Small intestine (tissue), 16 donors: ENCODE measurements at places on chromosomes 11 and 22. TPM values are rescaled to one million over a fixed set of nuclear protein-coding genes. Genes with fewer than 3 reads are reported as not detected.

DNA sequence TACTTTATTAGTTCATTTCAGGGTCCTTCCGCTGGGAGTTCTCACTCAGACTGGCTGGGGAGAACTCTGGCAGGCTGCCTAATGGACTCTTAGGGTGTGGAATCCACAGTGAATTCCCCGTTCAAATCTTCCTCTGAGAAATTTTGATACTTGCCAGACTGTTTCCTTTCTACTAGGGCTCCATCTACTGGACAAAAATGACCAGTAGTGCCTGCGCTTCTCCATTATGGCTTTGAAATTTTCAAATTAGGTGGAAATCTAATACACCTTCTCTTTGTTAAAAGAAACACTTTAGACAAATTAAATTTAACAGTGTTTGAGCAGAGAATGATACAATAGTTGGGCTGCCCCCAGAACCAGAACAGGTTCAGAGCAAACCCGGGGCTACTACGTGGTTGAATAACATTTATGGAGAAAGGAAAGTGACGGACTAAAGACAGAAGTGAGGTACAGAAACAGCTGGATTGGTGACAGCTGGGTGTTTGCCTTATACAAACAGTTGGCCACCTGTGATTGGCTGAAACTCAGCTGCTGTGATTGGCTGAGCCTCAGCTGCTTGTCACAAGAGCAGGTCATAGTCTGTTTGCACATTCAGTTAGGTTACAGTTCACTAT lies 52.9 kb upstream of the FDX1 start:
- DNase-seq, result peak; percentile 84

Gene MS4A4A
- 1.6 TPM for polyA plus RNA-seq

DNA sequence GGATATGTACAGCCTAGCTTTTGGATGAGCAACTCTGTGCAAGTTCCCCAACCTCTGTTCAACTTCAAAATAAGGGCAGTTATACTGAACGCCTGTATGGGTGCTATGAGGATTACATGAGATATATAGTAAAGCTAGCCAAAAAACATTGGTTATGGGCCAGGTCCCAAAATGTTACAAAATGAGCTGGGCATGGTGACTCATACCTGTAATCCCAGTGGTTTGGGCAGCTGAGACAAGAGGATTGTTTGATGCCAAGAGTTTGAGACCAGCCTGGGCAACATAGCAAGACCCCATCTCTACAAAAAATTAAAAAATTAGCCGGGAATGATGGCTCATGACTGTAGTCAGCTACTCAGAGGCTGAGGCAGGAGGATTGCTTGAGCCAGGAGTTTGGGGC lies 118.4 kb downstream of the TEAD1 start:
- DNase-seq, result no peak

DNA sequence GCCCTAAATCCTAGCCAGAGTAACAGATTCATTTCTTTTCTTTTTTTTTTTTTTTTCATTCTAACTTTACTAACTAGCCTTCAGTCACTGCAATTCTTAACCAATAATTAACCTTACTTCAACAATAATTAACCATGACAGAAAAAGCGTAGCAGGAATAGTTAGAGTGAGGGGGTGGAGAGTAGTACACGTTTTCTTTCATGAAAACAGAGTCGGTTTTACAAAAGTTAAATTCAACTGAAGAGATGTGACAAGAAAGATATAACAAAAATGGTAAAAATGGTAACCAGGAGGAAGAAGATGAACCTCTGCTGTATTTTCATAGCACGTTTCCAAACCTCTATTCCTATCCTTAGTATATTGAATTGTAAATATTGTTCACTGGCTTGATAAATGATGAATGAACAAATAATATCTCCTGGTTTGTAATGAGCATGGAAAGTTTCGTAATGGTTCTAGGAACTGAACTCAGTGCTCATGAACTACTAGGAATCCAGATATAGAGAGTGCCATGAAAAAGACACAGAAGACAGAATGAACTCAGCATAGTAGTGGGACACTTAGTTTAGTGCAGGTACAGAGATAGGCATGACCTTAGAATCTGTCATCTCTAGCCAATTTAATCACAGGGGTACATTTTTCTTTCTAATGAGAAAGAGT lies 116.5 kb upstream of the ANO5 start:
- DNase-seq, result peak; percentile 55

DNA sequence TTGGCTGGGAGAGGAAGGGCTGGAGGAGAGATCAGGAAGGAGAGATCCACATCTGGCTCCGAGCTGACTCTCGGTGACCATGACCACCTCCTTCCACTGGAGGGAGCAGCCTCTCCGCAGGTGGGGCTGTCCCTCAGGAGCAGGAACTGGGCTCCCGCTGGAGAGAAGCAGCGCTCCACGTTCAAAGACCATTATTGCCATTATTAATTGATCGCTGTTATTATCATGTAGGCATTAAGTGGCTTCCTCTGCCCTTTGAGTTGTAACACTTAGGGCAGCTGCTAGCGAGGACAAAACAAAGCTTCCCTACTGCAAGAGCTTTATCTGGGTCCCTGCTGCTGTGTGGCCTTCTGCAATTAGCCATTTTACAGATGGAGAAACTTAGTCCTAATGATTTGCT lies 251.9 kb downstream of the ST3GAL4 start:
- peak; percentile 63 for DNase-seq

Gene OR4X1
- not detected for polyA plus RNA-seq

DNA sequence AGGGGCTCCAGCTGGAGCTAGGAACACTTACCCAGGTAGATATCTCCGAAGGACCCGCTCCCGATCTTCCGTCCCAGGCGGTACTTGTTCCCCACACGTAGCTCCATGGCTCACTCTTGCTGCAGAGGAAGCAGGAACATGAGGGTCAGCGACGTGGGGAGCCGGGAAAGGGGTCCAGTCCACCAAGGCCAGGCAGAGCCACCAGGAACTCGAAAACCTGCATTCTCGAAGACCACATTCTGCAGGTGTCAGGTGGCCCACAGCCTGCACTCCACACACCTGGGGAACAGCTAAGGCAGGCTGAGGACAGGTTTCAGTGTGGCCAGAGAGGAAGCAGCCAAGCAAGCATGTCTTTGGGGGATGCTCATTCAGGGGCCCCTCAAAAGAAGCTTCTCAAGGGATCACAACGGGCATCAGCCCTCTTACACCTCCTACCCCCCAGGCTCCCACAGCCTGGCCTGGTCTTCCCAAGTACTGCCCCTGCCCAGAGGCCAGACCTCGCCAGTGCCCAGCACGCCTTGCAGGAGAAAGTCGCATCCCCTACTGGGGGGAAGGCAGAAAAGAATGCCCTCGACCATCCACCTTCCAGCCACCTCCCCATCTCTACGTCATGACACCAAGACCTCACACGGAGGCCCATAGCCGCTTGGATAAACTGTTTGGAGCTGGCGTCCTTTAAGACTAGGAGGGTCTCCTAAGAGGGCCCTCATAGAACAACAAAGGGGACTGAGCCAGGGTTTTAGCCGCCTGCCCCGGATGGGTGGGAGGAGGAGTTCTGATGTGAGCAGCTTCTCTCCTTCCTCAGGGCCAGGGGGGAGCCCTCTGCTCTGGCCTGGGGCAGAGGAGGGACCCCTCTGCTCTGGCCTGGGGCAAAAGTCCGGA lies 2.9 kb downstream of the CSNK1E start:
- DNase-seq, result peak; percentile 35

- DNase-seq, result no peak
These were observed 2.3 kb downstream of the PTPRJ start for GRCh38 chr11:47982616-47983015.
